ENCODE measurements at places on chromosomes 7 and 10. TPM values are rescaled to one million over a fixed set of nuclear protein-coding genes. Genes with fewer than 3 reads are reported as not detected.

- no peaks in the 10 kb centered on the region for H3K4me1 ChIP-seq
- no peak for DNase-seq
- no peak overlapping the region for H3K27ac ChIP-seq
- no peak overlapping the region for H3K4me3 ChIP-seq
Observed at GRCh38 chr10:36344240-36345174, 702.4 kb upstream of the FZD8 start.

DNA sequence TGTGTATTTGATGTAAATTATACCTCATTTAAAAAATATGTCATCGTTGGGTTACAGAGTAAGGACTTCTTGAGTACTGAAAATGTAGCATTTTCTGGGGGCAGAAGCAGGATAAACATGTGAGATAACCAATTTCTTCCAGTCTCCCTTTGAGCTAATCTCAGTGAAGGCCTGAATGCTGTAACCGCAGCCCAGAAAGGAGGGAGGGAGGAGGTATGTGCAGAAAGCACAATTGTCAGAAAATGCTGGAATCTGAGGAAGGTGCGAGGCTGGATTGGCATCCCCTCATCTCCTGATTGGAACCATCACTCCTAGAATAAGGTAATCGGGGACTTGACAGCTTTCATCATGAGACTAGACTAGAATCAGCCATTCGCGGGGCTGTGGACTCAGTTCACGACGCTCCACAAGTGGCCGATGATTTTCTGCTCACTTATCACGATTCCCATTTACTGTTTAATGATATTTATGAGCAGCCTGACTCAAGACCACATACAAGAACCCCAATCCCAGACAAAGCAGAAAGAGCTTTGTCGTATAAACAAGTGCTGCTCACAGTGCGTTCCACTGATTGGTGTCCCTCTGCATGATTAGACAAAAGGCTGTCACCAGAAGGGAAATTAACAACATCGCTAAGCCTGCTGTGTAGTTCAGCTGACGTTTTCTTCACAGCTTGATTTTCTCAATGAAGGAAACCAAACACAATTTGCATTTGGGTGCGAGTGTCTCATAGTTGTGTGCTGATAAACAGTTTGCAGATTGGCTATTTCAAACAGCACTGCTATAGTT, 93.2 kb downstream of the SVIL start:
- no peaks in the 10 kb centered on the region for H3K4me1 ChIP-seq
- DNase-seq = no peak
- H3K4me3 ChIP-seq = no peak overlapping the region
- H3K36me3 ChIP-seq = peaks cover 1% of the 10 kb centered on the region
- H3K27me3 ChIP-seq = no peaks in the 10 kb centered on the region
- no peak overlapping the region for H3K27ac ChIP-seq

- no peaks in the 10 kb centered on the region for H3K27me3 ChIP-seq
- H3K4me3 ChIP-seq = no peak overlapping the region
- H3K36me3 ChIP-seq = no peaks in the 10 kb centered on the region
Observed at GRCh38 chr10:50333872-50334271, 82.6 kb upstream of the ASAH2 start.

DNA sequence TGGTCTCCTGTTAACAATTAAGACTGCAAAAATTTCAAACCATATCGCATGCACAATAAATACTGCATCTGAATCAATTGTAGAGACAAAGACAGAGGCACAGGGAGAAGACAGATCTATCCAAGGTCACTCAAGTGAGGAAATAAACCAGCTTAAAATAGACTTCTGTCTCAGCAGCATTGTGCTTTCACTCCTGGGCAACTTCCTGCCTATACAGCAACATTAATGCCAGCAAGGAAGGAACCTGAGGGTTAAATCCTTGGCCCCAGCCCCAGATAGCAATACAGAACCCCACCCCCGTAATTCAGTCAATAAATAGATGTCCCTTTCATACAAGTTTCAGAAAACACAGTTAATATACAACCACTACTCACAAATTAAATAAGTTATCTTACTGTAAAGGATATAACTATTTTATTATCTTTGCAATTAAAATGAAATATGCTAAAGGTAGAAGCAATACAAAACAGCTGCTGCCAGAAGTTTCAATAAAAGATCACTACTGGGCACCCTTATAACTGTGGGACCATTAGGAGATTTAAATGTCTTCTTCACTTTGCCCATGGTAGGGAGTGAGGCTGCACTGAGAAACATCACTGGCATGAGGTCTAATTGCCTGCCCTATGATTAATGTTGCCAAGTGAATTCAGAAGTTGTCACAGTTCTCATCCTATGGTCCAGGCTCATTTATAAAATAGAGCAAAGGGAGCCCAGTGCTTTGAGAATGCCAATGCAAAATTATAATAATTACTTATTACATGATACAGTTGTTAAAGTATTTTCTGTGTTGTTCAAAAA, 49.4 kb downstream of the CAV1 start:
- H3K27ac ChIP-seq = no peak overlapping the region
- H3K4me3 ChIP-seq = no peak overlapping the region
- H3K4me1 ChIP-seq = no peaks in the 10 kb centered on the region
- H3K36me3 ChIP-seq = no peaks in the 10 kb centered on the region
- DNase-seq = no peak

The BET1 gene
- total RNA-seq = 40.8 TPM

GRCh38 chr7:154853727-154854095, 149.2 kb downstream of the PAXIP1 start:
- H3K27ac ChIP-seq = no peak overlapping the region
- H3K27me3 ChIP-seq = no peaks in the 10 kb centered on the region
- no peak overlapping the region for H3K4me3 ChIP-seq
- no peaks in the 10 kb centered on the region for H3K4me1 ChIP-seq

- no peak for DNase-seq
- H3K27me3 ChIP-seq = no peaks in the 10 kb centered on the region
- H3K4me3 ChIP-seq = no peak overlapping the region
- H3K4me1 ChIP-seq = no peaks in the 10 kb centered on the region
- no peaks in the 10 kb centered on the region for H3K36me3 ChIP-seq
Observed at GRCh38 chr7:78924581-78924980, 528.9 kb downstream of the MAGI2 start.

DNA sequence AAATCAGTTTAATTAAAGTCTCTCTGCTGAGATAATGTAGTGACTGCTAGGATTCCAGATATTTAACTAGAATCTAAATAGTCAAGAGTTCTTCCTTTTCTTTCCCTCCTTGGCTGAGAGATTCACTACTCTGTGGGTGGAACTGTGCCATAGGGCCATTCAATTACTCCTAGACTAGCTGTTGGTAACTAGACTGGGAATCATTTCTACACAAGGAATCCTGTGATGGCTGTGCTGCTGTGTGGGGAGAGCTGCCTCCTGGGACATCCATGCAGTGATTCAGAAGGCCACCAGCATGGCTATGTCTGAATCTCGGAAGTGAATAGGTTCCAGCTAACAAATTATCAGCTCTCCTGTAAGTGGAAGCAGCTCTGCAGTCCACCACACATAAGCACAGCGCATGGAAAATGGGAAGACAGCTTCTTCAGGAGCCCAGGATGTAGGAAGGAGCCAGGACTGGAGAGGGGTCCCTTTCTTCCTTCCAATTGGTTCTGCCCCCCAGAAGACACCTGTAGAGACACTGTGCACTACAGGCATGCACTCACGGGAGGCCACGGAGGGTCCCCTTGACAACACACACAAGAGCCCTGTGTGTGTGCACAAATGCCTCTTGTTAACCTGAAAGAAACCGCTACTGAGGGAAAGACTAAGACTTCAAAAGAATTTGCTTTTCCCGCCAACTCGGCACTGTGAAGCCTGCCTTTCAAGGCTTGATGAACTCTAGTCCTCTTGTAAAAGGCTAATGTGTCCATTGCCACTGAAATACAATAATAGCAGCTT, 66.5 kb downstream of the SCRN1 start:
- H3K27ac ChIP-seq = no peak overlapping the region
- no peaks in the 10 kb centered on the region for H3K36me3 ChIP-seq
- DNase-seq = no peak
- H3K27me3 ChIP-seq = no peaks in the 10 kb centered on the region

- H3K36me3 ChIP-seq = no peaks in the 10 kb centered on the region
- no peak for DNase-seq
- H3K27me3 ChIP-seq = no peaks in the 10 kb centered on the region
- no peak overlapping the region for H3K27ac ChIP-seq
Observed at GRCh38 chr7:50477640-50478039, 27.5 kb upstream of the FIGNL1 start.

GRCh38 chr7:146129997-146130396, 13.4 kb downstream of the CNTNAP2 start:
- no peaks in the 10 kb centered on the region for H3K4me1 ChIP-seq
- no peaks in the 10 kb centered on the region for H3K27me3 ChIP-seq
- H3K36me3 ChIP-seq = no peaks in the 10 kb centered on the region

DNA sequence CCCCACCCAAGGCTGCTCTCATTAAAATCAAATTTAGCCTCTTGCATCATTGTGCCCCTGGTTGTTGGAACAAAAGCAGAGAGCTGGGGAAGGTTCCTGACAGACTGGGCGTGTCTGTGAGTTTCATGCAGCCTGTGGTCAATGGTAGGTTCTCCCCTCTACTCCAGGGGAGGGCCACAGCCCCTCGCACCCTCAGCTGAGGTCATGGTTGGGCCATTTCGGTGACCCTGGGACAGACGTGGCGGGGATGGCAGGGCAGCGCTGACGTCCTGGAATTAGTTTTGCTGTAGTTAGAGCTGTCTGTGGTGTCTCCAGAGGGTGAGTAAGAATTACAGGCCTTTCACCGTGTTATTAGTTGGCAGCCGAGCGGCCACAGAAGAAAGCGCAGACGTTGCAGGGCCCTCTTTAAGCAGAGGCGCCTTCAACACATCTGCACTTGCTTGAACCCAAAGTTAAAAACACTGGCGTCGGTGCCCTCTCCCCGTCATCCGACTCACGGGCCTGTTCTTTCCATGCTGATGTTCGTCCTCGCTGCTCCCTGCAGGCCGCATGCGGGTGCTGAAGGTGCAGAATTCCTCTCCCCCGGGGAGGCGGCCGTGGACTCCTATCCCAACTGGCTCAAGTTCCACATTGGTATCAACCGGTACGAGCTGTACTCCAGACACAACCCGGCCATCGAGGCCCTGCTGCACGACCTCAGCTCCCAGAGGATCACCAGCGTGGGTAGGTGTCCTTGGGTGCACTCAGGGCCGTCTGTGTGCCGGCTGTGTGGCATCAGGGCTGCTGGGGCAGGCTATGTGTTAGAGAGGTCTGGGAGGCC, 2.8 kb downstream of the FAM20C start:
- H3K4me3 ChIP-seq = no peak overlapping the region
- no peak overlapping the region for H3K27ac ChIP-seq
- H3K27me3 ChIP-seq = peaks cover 6% of the 10 kb centered on the region
- H3K4me1 ChIP-seq = peaks cover 6% of the 10 kb centered on the region

DNA sequence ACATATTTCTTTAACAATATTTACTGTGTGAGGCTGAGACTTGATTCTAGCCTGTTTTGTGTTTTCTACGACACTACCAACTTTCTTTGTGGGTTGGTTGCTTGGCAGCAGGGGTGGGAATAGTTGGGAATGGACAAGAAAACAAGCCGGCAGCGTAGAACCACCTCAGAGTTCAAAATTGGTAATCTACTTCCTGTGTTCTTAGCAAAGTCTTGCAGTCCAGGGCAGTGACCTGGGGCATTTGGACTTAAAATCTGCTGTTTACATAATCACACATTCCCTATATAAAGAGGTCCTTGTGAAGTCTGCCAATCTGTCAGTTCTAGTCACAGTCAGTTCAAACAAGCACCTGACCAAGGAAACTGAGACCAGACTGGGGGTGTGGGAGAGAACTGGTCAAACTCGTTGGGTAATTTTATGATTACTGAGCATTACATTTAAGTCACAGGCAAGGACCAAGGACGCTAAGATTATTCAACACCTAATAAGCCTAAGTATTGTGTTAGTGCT, 167.9 kb downstream of the CPEB3 start:
- no peaks in the 10 kb centered on the region for H3K36me3 ChIP-seq
- no peaks in the 10 kb centered on the region for H3K27me3 ChIP-seq
- no peak overlapping the region for H3K27ac ChIP-seq
- H3K4me3 ChIP-seq = no peak overlapping the region
- H3K4me1 ChIP-seq = no peaks in the 10 kb centered on the region

DNA sequence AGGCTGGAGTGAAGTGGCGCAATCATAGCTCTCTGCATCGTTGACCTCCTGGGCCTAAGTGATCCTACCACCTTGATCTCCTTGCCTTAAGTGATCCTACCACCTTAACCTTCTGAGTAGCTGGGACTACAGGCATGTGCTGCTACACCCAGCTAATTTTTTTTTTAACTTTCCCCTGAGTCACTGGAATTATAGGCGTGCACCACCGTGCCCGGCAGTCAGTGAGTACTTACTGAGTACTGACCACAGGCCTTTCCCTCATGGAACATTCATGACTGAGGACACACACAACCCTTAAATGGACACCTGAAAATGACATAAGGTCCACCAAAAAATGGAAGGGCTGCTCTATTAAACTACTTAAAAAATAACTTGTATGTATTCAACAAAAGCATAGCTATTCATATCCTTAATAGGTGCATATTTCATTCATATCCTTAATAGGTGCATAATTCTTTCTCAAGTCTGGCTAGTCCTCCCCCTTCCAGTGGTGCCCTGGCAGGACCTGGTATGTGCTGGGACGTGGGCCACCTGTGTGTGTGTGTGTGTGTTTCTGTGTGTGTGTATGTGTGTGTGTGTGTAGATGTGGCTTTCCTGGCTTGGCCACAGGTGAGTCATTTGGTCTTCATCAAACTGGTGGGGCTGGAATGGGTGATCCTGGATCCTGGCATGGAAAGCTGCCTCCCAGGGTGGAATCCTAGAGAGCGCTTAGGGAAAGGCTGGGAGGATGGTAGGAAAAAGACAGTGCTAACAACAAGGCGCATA, 3.5 kb downstream of the FAM180A start:
- no peaks in the 10 kb centered on the region for H3K4me1 ChIP-seq
- no peaks in the 10 kb centered on the region for H3K27me3 ChIP-seq
- no peak overlapping the region for H3K4me3 ChIP-seq
- no peak for DNase-seq
- H3K36me3 ChIP-seq = no peaks in the 10 kb centered on the region

GRCh38 chr7:146115548-146115850, 1.1 kb upstream of the CNTNAP2 start:
- no peaks in the 10 kb centered on the region for H3K27me3 ChIP-seq
- no peak overlapping the region for H3K27ac ChIP-seq
- no peak for DNase-seq

DNA sequence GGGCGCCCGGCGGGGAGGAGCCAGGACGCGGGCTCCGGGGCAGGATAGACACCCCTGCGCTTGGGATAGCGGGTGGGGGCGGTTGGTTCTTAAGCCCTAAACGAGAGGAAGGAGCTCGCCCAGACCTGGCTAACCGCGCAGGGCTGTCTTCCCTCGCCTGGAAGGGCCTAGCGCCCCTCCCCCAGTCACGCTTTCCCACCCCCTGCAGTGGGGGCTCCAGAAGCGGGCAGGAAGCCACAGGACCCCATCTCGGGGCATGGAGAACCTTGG, 6.5 kb downstream of the SHH start:
- no peak overlapping the region for H3K4me3 ChIP-seq
- DNase-seq = no peak
- H3K27me3 ChIP-seq = peaks cover 23% of the 10 kb centered on the region
- H3K27ac ChIP-seq = no peak overlapping the region
- H3K36me3 ChIP-seq = no peaks in the 10 kb centered on the region
- peaks cover 22% of the 10 kb centered on the region for H3K4me1 ChIP-seq

The MRLN gene
- not detected for total RNA-seq

- no peak overlapping the region for H3K4me3 ChIP-seq
Observed at GRCh38 chr7:150823484-150824126, 23.0 kb downstream of the TMEM176A start.

- no peaks in the 10 kb centered on the region for H3K36me3 ChIP-seq
- DNase-seq = no peak
- H3K27ac ChIP-seq = no peak overlapping the region
- H3K4me1 ChIP-seq = no peaks in the 10 kb centered on the region
- no peaks in the 10 kb centered on the region for H3K27me3 ChIP-seq
- H3K4me3 ChIP-seq = no peak overlapping the region
Observed at GRCh38 chr7:13894377-13894776, 95.1 kb downstream of the ETV1 start.

Data from CD4-positive, alpha-beta memory T cell (primary cell).